Brain (organoid and tissue), 16 donors: ENCODE measurements at places on chromosomes 4 and X. TPM values are rescaled to one million over a fixed set of nuclear protein-coding genes. Genes with fewer than 3 reads are reported as not detected.
A peak's percentile ranks its signal among the peaks of the same experiment; 100 is the strongest.

The POF1B gene
- not detected for polyA plus RNA-seq

The MMRN1 gene
- 2.7 TPM for polyA plus RNA-seq

DNA sequence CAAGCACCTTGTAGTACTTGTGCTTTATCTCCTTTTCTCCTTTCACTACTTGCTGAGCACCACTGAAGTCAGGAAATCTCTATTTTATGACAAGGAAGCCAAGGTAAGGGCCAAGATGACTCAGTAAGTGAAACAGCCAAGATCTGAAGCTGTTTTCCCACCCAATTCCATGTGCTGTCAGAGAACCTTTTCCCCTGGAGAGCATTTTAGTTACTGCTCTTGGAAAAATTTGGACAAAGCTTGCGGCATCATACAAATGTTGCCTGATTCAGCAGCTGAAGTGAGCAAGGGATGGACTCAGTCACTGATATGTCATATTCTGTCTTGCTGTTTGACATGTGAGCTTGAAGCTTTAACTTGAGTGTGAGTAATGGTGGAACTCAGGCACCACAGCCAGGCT lies 391.4 kb downstream of the RAB28 start:
- no peak for DNase-seq

The LGI2 gene
- 1.6 TPM for polyA plus RNA-seq

- DNase-seq, result no peak
These were observed 18.5 kb downstream of the P2RY8 start for GRCh38 chrX:1518512-1518911.

The GPR173 gene
- polyA plus RNA-seq, result 26.3 TPM

DNA sequence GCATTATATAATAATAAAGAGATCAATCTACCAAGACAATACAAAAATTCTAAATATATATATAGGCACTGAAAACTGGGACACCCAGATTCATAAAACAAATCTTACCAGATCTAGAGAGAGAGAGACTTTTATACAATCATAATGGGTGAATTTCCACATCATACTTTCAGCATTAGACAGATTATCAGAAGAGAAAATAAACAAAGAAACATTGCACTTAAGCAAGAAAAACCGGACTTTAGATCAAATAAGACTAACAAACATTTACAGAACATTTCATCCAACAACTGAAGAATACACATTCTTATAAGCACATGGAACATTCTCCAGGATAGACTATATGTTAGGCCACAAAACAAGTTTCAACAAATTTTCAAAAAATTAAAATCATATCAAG lies 245.1 kb downstream of the INPP4B start:
- no peak for DNase-seq

The JADE3 gene
- polyA plus RNA-seq, result 14.1 TPM

DNA sequence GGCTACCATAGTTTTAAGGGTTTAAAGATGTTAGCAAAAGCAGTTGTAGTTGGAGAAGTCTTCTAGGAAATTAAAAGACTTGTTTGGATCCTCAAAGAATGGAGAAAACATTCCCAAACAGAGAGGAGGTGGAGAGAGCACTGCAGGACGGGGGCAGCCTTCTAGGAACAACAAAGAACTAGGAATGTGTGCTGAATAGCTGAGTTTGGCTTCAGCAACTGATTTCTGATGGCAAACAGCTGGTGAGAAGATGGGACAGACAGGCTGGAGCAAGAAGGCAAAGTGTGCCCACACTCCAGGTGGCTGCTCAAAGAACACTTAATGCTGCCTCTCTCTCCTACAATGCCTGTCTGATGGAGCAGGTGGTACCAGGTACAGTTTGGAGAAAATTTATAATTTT lies 1331.1 kb downstream of the ADGRL3 start:
- DNase-seq, result no peak

The CENPVL3 gene
- polyA plus RNA-seq, result not detected

GRCh38 chr4:41420541-41420940 lies 117.4 kb upstream of the LIMCH1 start:
- no peak for DNase-seq

The KCND1 gene
- polyA plus RNA-seq, result 1.6 TPM

- DNase-seq, result no peak
These were observed 146.1 kb downstream of the NEXMIF start for GRCh38 chrX:74779175-74779574.

DNA sequence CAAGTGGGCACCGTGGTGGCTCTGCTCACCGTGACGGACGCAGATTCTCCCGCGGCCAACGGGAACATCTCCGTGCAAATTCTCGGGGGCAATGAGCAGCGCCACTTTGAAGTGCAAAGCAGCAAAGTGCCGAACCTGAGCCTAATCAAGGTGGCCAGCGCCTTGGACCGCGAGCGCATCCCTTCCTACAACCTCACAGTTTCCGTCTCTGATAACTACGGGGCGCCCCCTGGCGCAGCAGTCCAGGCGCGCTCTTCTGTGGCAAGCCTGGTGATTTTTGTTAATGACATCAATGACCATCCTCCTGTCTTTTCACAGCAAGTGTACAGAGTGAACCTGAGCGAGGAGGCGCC lies 2.7 kb downstream of the FAT4 start:
- peak; percentile 85 for DNase-seq

DNA sequence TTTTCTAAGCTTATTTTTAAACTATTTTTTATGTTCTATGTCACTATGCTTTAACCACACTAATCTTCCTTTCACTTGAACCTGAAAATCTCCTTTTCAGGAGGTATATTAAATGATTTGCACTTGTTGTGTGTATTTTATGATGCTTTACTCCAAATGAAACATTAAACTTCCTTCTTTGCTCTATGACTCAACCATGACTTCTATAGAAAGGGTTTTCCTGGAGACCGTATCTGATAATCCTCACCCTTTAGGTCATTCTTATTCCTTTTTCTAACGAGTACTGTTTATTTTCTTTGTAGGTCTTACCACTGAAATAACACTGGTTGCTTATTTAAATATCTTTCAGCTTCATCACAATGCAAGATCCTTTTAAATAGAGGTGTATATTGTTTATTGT lies 1163.2 kb downstream of the PCDH18 start:
- DNase-seq, result no peak

The ALAS2 gene
- 0.90 TPM for polyA plus RNA-seq

DNA sequence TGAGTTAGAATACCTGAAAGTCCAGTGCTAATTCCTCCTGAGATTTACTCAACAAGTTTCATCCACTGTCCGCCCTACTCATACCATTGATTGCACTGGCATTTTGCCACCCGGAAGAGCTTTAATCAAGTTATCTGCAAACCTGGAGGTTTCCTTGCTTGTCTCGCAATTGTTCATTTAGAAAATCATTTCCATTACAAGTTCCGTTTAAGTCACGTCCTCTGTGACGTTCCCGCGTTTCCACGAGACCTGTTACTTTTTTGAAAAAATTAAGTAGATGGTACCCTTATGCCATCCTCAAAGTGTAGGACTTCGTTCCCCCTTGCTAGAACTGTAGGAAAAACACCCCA lies 761 bp upstream of the FRYL start:
- DNase-seq, result no peak

- DNase-seq, result no peak
These were observed 24.0 kb downstream of the SMIM14 start for GRCh38 chr4:39614487-39615162.

DNA sequence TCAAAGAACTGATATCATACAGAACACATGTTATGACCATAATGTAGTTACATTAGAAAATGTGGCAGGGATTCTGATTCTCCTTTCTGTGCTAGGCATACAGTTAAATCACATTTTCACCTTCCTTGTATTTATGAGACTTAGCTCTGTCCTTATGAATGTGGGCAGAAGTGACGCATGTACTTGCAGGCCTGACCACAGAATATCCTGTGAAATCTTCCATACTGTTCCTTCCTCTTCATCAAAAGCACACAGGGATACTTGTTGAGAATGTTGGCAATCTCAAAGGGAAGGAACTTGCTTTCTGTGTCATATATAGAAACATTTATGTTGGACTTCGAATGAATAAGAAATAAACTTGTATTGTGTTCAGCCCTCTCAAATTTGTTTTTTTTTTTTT lies 17.2 kb upstream of the MYOZ2 start:
- DNase-seq, result no peak

DNA sequence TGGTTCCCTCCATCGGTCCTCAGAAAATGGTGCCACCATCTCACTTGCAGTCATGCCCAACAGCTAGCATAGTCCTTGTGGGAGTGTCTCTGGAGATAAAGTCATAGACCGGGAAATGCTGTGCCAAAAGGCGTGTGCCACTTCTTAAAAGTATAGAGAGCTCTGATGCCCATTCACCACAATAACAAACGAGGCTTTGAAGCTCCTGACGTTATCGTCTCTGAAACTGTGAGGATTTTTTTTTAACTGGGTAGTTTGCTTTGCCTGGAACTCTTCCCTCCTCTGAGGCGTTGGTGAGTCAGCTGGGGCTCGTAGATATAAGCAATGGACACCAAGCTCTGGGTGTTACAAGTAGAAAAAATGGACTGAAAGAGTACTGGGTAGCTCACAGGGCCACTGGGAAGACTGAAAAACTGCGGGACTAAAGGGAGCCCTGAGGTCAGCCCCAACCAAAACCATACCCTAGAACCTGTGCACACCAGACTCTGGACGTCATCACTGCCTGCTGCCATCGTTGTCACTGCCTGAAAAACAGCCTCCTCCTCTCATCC lies 89.4 kb upstream of the TRIM2 start:
- DNase-seq, result no peak

DNA sequence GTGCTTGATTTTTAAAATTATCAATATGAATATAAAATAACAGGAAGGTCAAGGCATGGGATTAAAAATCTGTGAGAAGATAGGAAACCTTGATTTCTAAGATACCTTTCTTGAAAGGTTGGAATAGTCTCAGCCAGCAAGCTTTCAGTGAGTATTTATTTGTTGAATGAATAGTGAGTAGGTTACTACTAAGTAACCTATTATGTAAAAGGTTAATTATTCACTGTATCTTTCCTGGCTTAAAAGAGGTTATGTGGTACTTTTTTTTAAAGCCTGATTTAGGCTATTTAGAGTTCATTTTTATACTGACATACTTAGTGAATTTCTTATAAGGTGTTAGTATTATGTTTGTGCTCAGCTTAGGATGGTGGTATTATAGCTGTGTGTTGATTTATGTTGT lies 123.5 kb downstream of the PTPN13 start:
- DNase-seq, result no peak

DNA sequence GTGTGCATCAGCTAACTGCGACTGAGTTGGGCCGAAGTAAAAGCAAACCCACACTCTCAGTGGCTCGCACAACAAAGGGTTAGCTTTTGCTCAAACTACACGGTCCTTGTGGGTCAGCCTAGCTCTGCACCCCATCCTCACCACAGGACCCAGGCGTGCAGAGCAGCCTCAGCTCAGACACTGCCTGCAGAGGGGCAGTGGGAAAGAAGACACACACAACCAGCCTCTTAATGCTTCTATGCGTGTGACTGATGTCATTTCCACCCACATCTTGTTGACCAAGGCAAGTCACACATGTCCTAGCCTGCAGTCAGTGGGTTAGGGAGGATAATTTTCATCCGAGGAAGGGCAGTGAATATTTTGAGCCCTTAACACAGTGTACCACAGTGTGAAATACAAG lies 40.5 kb downstream of the HMGB2 start:
- DNase-seq, result no peak

DNA sequence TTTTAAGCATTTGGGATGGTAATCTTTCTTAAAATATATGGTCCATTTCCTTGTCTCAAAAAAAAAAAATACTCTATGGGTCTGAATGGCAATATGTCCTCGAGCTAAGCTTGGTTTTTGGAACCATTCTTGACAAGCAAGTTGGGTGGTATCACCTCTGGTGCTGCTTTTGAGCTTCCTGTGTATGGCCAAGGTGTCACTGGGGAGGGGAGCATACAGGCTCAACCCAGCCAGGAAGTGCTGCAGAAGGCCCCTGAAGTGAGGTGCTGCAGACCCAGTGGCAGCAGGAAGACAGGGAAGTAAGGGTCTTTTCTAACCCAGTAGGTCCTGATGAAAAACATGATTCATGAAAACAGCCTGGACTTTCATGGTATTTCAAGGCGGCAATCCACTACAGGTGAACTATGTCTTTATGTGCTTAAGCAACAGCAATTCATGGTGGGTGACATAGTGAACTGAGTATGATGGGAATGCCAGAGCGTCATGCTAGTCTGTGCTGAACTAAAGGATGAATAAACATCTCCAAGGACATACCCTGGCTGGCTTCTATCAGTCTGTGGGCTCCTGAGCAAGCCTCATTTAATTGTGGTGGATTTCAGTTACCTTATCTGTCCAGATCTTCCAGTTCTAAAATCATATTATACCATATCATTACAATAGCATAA lies 15.1 kb downstream of the TRAPPC2 start:
- no peak for DNase-seq

The ABLIM2 gene
- polyA plus RNA-seq, result 33.5 TPM

DNA sequence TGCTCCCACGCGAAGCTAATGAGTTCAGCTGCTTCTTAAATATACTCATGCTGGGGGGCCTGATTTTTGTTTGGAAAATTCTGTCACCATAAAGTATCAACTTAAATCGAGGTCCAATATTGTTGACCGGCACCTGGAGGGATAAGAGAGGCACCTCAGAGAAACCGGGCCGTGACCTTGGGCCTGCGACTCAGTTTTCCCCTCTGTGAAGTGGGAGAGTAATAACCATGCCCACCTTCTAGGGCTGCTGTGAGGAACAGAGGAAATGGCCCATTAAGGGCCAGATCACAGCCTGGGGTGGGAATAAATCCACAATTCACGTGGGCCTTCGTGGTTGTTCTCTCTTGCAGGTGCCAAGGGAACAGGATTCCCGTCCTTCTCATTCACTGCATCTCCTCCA lies 39.4 kb downstream of the ZBTB49 start:
- DNase-seq, result no peak

DNA sequence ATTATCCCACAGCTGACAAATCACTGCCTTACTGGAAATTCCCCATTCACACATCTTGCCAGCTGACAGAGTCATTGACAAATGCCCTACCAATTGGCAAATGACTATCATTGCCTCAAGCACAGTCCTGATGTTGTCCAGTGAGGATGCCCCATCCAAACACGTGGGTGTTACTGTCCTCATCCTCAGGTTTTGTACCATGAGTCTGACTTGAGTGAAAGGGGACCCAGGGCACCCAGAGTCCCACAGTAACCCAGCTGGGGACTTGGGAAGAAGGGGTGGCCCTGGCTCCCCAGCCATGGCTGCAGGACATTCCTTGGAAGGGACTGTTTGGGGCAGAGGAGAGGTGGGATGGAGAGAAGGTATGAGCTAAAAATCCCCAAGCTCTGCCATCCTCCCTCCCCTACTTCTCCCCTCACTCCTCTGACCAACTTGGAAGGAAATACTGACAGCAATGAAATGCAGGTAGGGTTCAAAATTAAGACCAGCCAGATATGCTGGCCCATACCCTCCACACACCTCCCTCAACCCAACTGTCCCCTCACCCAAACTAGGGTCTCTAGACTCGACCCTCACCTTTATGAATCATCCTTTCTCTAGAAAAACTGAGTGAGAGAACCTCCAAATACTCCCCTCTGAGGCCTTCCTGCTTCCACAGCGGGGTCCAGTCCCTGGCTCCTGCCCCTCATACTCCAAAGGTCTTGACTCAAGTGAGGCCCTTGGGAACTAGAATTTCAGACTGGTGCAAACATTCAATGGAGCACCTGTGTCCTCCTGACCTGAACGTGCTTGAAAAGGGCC lies 5.1 kb downstream of the TIMP1 start:
- no peak for DNase-seq

DNA sequence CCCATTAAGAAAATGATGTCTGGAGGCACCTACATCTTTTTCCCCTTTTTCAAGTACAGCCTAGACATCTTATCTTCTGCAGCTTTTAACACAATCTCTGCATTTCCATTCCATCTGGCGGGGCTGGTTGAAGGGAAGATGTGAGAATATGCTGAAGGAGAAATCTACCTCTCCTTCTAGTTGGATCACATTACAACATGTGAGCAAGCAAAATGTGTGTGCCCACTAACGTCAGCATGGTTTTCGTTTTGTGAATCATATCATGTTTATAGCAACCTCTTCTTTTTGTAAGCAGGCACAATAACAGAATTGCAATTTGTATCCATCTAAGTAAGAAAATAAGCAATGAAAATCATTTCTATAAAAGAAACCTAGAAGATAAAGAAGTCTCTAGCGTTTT lies 28.9 kb upstream of the MID1 start:
- DNase-seq, result no peak
